ENCODE measurements at places on chromosomes 2 and 18.

- H3K27ac ChIP-seq, result no peak overlapping the region
- H3K27me3 ChIP-seq, result no peaks in the 10 kb centered on the region
- H3K4me3 ChIP-seq, result no peak overlapping the region
- no peak for DNase-seq
- H3K36me3 ChIP-seq, result no peaks in the 10 kb centered on the region
Measured at GRCh38 chr2:191500884-191501560, 176.9 kb upstream of the NABP1 start.

DNA sequence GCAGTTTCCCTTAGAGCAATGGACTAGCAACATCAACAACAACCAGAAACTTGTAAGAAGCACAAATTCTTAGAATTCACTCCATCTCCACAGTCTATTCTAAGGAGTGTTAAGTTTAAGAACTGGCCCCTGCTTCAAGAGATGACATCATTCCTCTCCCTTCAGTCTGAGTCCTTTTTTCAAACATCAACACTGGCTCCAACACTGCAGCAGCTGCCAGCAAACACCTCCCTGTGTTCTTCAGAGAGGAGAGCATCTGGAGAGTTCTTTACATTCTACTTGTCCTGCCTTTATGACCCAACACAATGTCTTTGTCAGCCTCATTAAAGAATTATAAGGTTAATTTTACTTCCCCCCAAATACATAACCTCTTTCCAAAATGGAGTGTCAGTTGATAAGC, 122.3 kb downstream of the HNMT start:
- H3K27ac ChIP-seq, result no peak overlapping the region
- no peak overlapping the region for H3K4me3 ChIP-seq
- no peaks in the 10 kb centered on the region for H3K27me3 ChIP-seq

DNA sequence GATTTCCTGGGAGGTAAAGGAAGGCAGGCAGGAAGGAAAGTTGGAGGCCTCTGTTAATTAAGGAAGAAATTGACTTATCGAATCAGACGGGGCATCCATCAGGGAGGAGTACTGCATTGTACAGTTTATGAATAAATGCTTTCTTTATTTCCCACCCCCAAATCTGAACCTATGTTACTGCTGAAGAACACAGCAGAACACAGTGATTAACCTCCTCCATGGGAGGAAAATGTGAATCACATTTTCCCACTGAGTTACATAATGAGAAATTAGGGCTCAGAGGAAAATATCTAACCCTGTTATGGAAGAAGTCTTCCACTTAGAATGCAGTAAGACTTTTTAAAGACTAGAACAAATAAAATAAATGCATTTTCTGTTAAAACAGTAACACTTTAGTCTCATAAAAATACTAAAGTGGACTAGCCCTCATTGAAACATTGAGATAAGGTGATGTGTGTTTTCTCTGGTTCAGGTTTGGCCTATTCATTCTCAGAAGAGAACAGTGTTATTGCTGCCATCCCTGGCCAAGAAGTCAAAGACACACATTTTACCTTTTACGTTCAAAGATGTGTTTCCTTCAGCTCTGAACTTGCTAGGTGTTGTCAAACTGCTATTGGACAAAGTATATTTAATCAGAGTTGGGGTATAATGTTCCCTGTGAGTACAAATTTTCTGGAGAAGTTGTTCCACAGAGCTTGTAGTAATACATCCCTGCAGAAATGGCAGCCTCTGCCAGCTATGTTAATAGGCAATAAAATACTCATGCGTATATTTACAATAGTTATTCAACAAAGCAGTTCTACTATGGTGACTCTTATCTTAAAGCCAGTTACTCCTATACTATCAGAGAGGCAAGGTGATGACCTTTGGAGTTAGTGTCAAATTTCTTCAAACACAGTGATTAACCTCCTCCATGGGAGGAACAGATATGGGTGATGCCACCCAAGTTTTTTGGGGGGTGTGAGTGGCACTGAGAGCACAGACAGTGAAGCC, 11.1 kb downstream of the DNAH6 start:
- DNase-seq, result no peak
- no peak overlapping the region for H3K4me3 ChIP-seq
- H3K4me1 ChIP-seq, result no peaks in the 10 kb centered on the region
- H3K27me3 ChIP-seq, result no peaks in the 10 kb centered on the region
- H3K27ac ChIP-seq, result no peak overlapping the region

DNA sequence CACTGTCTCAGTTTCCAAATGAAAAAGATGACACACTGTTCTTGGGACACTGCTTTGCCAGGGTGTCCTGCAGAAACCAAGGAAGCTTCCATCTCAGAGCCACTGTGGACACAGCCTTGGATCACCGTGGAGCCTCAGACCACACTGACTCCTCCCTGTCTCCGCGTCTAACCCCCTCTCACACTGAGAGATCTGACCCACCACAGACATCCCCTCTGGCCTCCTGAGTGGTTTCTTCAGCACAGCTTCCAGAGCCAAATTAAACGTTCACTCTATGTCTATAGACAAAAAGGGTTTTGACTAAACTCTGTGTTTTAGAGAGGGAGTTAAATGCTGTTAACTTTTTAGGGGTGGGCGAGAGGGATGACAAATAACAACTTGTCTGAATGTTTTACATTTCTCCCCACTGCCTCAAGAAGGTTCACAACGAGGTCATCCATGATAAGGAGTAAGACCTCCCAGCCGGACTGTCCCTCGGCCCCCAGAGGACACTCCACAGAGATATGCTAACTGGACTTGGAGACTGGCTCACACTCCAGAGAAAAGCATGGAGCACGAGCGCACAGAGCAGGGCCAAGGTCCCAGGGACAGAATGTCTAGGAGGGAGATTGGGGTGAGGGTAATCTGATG, 113.4 kb upstream of the PKDCC start:
- H3K36me3 ChIP-seq, result no peaks in the 10 kb centered on the region
- peaks cover 12% of the 10 kb centered on the region for H3K4me1 ChIP-seq
- no peak overlapping the region for H3K27ac ChIP-seq
- H3K27me3 ChIP-seq, result no peaks in the 10 kb centered on the region
- no peak for DNase-seq

DNA sequence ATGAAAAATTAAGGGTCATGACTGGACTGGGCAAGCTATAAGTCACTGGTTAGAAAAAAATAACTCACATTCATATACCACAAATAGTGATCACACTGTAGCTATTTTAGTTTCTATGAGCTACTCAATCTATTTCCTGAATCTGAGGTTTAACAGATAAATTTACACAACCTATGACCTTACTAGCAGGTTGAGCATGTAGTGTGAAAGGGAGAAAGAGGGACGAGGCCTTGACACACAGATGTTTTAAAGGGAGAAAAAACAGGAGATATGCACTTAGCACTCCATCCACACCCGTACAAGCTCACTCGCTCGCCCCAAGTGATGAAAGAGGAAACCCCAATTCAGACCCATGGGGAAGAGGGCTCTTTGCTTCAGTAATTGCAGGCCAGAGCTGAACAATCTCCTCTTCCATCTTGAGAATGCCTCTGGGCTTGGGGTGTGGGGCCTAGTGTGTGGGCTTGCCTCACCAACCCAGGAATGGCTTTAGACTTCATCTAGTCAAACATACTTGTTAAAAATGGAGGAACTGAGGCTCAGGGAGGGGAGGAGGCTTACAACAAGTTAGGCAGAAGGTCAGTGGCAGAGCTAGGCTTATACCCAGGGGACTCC, 10.7 kb downstream of the CYRIA start:
- no peak overlapping the region for H3K27ac ChIP-seq
- no peak overlapping the region for H3K4me3 ChIP-seq
- no peak for DNase-seq

DNA sequence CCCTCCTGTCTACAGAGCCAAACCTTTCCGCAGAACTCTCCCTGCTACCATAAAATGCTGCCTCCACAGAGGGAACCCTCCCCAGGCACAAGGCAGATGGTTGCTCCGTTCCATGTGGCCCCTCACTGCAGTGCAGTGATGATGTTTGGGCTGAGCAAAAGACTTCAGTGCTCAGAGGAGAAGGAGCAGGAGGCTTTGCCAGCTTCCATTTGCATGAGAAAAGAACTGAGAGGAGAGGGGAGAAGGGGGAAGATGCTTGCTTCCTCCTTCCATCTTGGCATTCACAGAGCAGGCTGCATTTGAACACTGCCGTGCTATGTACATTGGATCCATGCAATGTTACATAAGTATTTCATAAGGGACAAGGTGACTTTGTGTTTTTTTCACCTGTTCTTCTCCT, 46.6 kb upstream of the TMEM200C start:
- no peak overlapping the region for H3K27ac ChIP-seq
- no peaks in the 10 kb centered on the region for H3K36me3 ChIP-seq
- no peak for DNase-seq
- peaks cover 5% of the 10 kb centered on the region for H3K4me1 ChIP-seq

- H3K36me3 ChIP-seq, result no peaks in the 10 kb centered on the region
- H3K27me3 ChIP-seq, result no peaks in the 10 kb centered on the region
- no peak for DNase-seq
- no peak overlapping the region for H3K27ac ChIP-seq
- no peaks in the 10 kb centered on the region for H3K4me1 ChIP-seq
- H3K4me3 ChIP-seq, result no peak overlapping the region
Measured at GRCh38 chr2:160214461-160215445, 14.7 kb upstream of the ITGB6 start.

- H3K27ac ChIP-seq, result no peak overlapping the region
- no peak for DNase-seq
- no peaks in the 10 kb centered on the region for H3K36me3 ChIP-seq
- H3K4me3 ChIP-seq, result no peak overlapping the region
- peaks cover 2% of the 10 kb centered on the region for H3K4me1 ChIP-seq
Measured at GRCh38 chr2:5977477-5977876, 285.3 kb downstream of the SOX11 start.

GRCh38 chr2:25618676-25619075, 54.7 kb downstream of the DTNB start:
- no peak for DNase-seq
- H3K27ac ChIP-seq, result no peak overlapping the region
- H3K27me3 ChIP-seq, result no peaks in the 10 kb centered on the region
- no peak overlapping the region for H3K4me3 ChIP-seq

GRCh38 chr2:157150747-157151146, 106.8 kb upstream of the GALNT5 start:
- DNase-seq, result no peak
- H3K27ac ChIP-seq, result no peak overlapping the region
- no peak overlapping the region for H3K4me3 ChIP-seq
- no peaks in the 10 kb centered on the region for H3K36me3 ChIP-seq

DNA sequence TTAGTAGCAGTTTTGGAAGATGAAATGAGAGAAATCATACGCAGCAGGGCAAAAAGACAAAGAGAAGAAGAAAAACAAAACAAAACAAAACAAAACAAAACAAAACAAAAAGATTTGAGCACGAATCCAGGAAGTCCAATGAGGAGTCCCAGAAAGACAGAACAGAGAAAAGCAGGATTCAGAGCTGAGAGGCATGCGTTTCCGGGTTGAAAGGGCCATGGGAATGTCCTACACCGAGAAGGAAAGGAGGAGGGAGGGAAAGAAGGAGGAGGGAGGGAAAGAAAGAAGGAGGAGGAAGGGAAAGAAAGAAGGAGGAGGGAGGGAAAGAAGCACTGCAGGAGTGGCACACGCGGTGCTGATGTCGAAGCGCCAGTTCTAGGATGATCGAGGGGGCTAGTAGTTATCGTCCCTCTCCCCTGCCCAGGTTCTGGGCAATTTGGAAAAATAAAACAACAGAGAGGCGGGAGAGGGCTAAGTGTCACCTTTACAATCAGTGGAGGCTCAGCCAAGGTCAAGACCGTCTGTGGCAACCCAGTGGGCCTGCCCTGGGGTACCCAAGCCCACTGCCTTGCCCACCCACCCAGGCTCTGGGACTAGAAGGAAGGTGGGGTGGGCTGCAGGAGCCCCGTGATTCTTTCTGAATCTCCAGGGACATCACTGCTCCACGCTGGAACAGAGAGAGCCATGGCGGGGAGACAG, 68.4 kb downstream of the TWIST2 start:
- H3K4me3 ChIP-seq, result no peak overlapping the region
- no peaks in the 10 kb centered on the region for H3K36me3 ChIP-seq
- H3K27me3 ChIP-seq, result no peaks in the 10 kb centered on the region
- no peak overlapping the region for H3K27ac ChIP-seq
- DNase-seq, result no peak
- H3K4me1 ChIP-seq, result no peaks in the 10 kb centered on the region

GRCh38 chr2:234044157-234044556, 6.3 kb upstream of the SPP2 start:
- H3K27ac ChIP-seq, result no peak overlapping the region
- no peaks in the 10 kb centered on the region for H3K4me1 ChIP-seq
- H3K4me3 ChIP-seq, result no peak overlapping the region
- no peak for DNase-seq

DNA sequence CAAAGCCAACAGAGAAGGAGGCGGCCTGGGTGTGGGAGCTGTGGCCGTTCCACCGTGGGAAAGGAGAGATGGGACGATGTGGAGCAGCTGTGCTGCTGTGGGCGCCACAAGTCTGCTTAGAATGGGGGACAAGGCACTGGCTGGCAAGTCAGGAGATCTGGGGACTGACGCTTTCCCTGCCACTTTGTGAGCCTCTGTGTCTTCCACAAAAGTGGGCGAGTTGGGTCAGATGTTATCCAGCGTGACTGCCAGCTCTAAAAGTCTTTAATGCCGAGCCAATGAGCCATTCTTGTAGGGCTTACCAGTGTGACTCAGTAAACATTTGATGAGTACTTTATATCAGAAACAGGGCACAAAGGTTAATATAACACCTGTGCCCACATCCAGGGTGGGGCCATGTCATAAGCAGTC, 113.6 kb upstream of the MGAT5 start:
- peaks cover 8% of the 10 kb centered on the region for H3K4me1 ChIP-seq
- H3K36me3 ChIP-seq, result no peaks in the 10 kb centered on the region
- H3K27ac ChIP-seq, result no peak overlapping the region
- no peak overlapping the region for H3K4me3 ChIP-seq
- DNase-seq, result no peak

GRCh38 chr2:186570604-186571003, 19.3 kb upstream of the ITGAV start:
- no peak overlapping the region for H3K27ac ChIP-seq
- H3K27me3 ChIP-seq, result no peaks in the 10 kb centered on the region
- no peak for DNase-seq
- no peaks in the 10 kb centered on the region for H3K36me3 ChIP-seq

DNA sequence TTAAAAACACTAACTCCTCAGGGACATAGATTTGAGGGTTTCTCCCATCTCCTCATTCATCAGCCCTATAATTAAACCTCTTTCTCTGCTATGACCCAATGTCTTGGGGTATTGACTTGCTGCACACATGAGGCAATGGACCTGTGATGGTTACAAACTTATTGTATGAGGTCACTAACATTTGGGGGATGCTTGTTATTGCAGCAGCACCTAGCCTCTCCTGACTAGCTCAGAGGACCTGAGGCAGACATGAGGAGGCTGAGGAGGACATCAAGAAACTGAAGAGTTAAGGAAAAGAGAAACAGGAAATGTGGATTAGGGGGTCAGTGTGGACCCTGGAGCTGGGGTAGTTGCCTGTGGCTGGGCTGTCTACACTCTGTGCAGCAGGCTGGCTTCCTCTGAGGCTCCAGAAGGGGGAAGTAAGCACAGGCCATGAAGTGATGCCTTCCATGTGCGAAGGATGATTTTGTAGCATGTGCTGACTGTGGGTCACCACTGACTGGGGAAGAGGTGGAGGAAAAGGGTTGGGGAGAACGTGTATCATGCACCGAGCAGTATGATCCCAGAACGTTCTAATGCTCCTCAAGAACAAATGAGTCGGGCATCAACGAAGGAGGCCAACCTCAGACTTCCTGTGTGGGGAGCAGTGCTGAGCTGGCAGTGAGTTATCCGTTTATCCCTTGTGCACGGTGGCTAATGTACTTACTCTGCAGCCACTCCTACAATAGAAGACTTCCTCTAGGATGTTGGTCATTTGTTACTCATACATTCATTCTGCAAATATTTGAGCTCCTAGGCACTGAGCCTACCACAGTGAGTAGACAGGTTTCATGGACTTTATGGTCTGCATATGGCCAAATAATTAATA, 42.1 kb upstream of the RFX8 start:
- H3K4me3 ChIP-seq, result no peak overlapping the region
- H3K4me1 ChIP-seq, result peaks cover 7% of the 10 kb centered on the region
- no peaks in the 10 kb centered on the region for H3K27me3 ChIP-seq
- DNase-seq, result no peak
- no peaks in the 10 kb centered on the region for H3K36me3 ChIP-seq
